ENCODE measurements at places on chromosomes 6 and 20.

GRCh38 chr20:33158637-33159385 is 9.1 kb upstream of the BPIFA2 start:
- no peak for DNase-seq

DNA sequence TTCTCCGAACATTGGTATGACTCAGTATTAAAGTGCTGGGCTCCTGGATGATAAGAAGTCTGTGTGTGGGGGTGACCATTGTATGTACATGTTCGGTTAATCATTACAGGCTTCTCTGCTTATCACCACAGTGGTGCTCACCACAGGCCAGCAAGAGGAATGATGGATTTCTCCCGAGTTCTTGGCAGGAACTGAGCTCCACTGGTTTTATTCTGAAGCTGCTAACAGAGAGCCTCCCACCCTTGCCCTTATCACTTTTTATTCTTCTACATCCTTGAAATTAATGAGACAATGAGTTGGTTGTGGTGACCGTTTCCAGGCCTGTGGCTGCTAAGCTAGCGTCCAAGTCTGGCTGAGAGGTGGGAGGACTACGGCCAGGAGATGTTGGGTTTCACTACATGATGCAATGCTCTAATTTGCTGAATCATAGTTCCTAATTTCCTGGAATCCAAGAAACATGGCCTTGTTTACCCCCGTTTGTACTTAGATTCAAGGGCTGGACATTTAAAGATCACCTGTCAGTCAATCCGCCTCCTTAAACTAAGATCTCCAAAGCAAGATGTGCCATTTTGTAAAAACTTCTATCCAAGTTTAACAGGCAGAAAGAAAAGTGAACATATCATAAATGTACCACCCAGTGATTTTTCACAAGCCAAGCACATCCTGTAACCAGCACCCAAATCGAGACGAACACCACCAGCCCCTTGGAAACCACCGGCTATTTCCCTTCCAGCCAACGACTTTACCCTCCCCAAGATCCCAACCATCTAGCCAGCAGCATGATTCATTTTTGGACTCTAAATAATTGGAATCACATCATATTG is 172.5 kb downstream of the FOXA2 start:
- DNase-seq = no peak

DNA sequence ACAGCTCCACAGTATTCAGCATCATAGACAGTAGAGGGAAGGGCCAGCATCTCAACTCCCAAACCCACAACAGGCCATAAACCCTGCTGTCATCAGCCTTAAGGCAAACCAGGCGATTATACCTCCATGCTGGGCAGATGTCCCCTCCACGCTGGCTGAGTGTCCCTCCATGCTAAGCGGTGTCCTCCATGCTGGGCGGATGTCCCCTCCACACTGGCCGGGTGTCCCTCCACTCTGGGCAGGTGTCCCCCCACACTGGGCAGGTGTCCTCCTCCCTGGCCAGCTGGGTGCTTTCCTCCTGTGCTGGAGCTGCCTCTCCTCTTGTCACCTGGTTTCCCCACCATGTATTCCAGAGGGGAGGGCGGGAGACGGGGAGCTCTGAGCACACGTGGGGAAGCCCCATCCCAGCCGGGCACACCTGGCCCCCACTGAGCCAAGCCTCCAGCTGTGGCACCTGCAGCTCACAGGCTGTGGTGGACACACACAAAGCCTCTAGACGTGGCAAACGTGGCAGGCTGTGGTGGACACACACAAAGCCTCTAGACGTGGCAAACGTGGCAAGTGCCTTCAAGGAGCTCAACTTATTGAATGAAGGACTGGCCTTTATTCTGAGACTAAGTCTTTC is 197.1 kb downstream of the TAF4 start:
- no peak for DNase-seq

GRCh38 chr6:20192625-20193024 is 19.6 kb downstream of the MBOAT1 start:
- DNase-seq = no peak

- no peak for DNase-seq
These were observed 602 bp upstream of the HLA-DPB1 start for GRCh38 chr6:33075208-33075567.

DNA sequence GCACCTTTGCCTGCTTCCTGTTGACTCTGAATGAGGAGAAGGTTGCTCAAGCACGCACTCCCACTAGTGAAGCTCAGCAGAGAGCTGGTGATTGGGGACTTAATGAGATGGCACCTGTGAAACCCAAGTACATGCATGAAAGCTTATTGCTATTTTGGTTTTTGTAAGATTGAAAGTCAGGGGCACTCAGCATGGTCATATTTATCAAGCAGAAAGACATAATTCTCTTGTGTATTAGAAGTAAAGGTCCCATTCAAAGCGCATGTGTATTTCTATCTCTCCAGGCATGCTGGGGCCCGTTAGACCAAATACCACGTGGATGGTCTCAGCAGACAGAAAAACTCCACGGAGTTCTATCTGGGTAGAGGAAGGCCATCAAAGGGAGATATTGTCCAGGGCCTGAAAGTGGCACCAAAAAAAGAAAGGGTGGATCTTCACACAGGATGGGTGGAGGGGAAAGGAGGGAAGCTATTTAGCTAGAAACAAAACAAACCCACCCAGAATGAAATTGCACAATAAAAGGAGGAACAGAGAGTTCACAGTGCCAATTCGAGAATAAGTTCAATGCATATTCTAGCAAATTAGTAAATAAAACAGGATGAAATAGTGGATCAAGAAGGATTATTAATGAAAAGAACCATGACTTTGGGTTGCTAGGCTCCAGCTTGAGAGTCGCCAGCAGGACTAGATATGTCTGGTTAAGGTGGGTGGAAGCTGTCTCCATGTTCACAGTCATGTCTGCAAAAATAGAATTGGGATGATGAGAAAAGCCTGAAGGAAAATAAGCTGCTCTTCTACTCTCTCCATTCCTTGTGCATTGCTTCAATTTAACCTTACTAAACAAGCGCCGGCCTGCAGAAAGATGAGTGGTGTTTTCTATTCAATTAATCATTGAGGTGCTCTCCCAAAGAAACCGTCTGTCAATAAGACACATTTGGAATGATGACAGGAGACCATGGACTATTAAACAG is 224.9 kb upstream of the DTNBP1 start:
- no peak for DNase-seq

DNA sequence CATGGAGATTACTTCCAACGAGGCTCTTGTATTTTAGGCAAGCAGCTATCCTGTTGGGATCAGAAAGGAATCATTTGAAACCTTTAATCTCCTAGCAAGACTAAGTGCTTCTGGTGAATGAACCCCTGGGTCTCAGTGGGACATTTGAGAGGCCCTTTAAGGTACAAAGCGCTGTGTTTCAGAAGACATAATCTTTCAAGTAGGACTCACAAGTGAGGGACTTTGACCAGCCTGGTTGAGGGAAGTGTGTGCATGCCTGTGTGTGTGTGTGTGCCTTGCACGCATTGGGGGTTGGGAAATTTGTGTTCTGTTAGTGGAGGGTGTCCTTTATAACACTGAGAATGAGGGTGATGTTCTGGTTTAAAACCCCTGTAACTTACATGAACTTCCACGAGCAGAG is 64.4 kb upstream of the KCNG1 start:
- no peak for DNase-seq

GRCh38 chr6:137631323-137631722 is 137.1 kb upstream of the OLIG3 start:
- no peak for DNase-seq

DNA sequence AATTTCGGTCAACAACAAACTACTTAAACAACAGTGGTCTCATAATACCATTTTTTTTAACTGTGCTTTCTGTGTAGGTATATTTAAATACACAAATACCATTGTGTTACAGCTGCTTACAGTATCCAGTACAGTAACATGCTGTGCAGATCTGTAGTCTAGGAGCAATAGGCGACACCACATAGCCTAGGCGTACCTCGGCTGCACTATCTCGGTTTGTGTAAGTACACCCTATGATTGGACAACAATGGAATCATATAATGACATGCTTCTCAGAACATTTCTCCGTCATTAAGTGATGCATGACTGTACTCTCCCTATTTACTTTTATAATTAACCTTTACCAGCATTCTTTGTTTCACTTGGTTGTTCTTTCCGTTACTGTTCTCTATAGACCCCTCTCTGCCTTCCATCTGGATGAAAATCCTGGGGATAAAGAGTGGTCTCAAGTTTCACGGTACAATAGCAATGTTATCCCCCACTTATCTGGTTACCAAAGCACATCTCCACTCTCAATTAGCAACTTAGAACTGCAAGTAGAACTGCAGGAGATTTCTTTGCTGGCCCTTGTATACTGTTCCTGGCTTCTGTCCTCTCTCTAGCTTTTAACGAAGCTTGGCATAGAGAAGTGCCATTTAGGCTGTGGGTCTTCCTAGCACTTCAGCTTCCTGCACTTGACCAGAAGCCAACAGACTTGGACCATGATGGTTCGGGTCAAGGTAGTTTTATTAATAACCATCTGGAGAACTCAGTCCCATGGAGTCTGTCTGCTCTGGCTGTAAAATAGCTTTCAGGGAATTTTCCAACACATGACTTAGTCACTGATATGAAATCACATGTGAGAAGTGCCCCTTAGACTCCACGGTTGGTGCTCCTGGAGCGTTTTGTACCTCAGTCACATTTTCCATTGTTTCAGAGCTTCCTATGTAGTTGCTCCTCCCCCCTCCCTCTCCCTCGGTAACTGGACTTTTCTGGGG is 80.4 kb upstream of the POPDC3 start:
- no peak for DNase-seq

GRCh38 chr6:132400883-132401617 is at the start of gene MOXD1:
MOXD1 (minus strand) TSS chr6:132401475; CDS start chr6:132401426, 49 bp downstream.
- DNase-seq = no peak

DNA sequence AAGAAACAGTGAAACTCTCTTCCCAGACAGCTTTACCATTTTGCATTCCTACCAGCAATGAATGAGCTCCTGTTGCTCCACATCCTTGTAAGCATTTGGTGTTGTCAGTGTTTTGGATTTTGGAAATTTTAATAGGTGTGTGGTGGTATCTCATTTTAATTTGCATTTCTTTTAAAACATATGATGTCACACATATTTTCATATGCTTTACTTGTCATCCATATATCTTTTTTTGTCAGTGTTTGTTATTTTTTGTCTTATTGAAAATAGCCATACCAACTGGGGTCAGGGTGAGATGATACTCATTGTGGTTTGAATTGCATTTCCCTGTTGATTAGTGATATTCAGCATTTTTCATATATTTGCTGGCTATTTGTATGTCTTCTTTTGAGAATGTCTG is 119.5 kb upstream of the FOXA2 start:
- DNase-seq = no peak

DNA sequence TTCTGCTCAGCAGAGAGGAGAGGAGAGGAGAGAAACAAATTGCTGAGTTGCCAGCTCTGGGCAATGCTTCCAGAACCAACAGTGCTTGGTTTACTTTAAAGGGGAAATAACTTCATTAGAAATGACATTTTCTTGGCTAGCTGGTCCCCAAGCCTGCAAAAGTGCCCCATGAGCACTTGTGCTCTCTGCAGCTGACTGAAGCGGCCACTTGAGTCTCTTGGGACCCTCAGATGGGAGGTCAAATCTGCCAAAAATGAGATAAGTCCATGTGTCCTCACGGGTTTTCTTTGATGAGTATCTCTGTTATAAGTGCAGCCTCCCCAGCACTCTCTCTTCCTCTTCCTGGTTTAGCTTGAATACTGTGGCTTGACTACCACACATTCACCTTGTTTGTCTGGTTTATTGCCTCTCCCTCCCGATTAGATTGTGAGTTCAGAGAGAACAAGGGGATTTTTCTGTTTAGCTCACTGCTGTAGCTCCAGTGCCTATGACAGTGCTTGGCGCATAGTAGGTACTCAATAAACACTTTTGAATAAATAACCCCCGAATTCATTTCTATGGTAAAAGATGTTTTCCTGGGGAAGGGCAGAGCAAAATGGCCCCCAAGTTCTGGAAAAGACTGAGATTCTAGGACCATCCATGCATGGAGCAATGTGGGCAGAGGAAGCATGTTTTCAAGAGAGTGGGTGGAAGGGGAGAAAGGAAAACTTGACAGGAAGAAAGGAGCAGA is 7.0 kb upstream of the RIN2 start:
- no peak for DNase-seq

DNA sequence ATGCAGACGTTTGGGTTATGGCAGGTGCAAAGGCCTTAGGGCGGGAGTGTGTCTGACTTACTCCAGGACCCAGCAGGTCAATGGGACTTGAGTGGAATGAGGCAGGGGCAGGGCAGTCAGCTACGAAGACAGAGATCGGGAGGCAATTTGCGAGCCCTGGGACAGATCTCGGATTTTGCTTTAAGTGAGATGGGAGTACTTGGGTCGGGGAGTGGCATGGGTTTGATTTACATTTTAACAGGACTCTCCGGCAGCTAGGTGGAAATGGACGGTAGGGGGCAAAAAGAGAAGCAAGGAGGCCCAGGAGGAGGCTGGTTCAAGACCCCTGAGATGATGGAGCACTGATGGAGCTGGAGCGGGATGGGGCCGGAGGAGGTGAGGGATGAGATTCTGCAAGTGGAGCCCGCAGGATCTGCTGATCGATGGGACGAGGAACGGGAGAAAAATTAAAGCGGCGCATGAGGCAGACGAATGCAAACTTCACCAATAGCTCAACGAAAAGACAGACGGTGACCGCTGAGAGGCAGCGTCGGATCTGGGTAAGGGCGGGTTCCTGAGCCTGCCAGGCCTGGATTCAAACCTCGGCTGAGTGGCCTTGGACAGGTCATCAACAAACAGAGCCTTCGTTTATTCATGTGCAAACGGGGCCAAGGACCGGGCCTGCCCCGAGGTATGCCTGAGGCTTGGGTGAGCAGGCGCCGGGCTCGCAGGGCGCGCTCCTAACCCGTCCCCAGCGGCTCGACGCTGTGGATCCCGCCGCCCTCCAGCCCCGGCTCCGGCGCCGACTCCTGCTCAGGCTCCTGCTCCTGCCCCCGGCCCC is 756 bp upstream of the RBCK1 start:
- DNase-seq = peak; percentile 63

DNA sequence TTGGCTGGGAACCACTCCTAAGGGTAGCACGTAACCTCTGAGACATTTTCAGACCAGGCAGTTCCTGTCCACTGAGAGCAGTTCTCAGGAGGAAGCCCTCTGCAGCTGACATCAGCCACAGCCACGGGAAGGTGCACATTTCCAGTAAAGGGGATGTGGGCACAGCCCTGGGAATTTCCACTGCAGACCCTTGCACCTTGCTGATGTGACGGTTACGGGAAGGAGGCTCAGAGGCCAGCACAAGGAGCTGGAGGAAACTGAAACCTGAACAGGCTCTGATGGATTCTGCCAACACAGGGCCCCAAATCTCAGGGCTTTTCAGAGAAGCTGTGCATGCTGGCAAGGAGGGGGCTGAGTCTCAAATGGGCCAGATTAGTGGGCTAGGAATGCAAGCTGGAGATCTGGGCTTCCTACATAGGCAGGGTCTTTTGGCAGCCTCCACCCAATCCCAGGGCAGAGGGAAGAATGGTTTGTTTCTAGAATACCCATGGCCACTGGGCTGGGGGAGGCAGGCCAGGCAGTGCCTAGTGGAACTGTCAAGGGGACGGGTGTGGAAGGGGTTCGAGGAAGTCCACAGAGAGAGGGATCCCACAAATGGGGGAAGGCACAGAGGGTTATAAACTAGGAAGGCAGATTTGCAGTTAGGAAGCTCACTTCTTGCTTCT is 14.2 kb downstream of the EBF4 start:
- DNase-seq = no peak

DNA sequence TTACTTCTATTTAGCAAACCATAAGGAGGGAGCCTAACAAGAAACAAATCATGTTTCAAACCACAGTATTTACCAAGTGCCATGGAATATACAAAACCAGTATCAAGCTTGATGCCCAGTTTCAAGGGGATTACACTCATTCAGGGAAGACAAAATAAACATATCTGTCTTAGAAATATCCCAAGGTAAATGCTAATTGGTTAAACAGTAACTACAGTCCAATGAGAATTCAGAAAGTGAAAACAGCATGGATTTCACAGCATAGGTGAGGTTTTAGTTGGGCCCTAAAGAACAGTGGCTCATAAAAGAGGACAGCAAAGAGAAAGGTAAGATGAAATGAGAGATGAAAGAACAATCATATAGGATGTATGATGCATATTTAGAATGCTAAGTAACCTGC is 110.3 kb downstream of the CHD6 start:
- DNase-seq = no peak

Measured in stimulated activated CD4-positive, alpha-beta T cell treated with anti-CD3 and anti-CD28 coated beads, Interleukin-2, amount 100 ng/mL, for 48 hours (primary cell).